ENCODE measurements at places on chromosomes 2 and 18.

DNA sequence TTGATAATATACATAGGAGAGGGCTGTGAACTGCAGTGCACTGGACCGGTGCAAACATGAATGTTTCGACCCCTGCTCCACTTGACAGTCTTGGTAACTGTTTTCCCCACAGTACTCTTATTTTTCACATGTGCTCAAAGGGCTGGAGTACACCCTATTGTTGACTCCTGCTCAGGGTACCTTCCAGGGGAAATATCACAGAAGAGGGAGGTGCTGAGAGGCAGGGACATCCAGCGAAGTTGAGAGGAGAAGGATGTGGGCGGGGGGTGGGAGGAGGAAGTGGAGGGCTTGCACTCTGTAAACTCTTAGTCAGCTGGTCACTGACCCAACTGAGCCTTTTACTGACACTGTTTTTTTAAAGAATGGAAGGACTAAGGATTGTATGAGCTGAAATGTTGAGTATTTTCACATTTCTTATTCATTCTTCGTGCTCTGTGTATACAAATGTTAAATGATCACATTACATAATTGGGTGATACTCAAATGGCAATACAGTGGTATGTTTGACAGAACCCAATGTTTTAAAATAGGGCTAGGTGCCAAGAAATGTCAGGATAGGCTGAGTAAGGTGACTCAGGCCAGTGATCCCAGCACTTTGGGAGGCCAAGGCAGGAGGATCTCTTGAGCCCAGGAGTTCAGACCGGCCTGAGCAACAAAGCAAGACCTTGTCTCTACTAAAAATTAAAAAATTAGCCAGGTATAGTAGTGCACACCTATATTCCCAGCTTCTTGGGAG is 10.0 kb downstream of the INPP4A start:
- no peak for DNase-seq

DNA sequence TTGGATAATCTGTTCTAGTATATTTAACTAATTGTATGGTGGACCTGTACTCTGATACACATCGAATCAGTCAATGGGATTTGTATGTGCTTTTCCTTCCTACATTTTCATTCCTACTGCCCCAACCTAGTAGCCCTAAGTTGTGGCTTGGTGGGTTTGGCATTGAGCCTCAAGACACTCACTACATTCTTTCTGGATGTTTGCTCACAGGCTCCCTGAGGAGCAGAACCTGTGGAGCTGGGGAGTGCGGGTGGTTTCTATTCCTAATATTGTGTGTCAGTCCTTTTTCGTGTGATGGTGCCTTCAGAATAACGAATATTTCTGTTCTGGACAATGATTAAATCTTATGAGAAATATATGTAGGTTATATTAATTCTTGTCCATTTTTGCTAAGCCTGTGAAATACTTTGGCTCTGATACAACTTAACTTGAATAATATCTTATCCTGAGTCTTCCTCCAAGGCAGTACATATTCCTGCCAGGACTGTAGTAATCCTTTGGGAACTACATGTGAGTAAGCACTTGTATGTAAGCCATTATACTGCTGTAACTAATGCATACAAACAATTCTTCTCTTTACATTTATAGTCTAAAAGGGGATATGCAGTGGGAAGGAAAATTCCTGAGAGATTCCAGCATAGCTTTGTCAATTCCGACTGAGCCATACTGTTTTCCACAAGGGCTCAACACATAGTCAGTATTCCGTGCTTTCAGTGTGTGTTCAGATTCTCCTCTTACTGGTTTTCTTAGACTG is 150.6 kb downstream of the AGPS start:
- no peak for DNase-seq

GRCh38 chr2:31207790-31208189 is 9.5 kb downstream of the CAPN14 start:
- DNase-seq: no peak

DNA sequence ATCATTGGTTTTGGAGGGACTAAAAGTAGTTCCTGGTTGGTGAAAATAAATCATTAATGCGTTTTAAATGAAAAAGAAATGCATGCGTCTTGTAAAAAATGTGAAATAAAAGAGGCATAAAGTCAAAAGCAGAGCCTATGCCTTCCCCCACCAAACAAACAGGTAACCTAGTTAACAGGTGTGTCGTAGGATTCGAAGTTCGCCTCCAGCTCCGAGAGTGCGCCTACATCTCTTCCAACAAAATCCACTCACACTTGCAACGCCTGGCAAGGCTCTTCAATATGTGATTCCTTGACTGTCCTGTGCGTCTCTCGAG is 677 bp upstream of the SMAD4 start:
- DNase-seq: no peak

DNA sequence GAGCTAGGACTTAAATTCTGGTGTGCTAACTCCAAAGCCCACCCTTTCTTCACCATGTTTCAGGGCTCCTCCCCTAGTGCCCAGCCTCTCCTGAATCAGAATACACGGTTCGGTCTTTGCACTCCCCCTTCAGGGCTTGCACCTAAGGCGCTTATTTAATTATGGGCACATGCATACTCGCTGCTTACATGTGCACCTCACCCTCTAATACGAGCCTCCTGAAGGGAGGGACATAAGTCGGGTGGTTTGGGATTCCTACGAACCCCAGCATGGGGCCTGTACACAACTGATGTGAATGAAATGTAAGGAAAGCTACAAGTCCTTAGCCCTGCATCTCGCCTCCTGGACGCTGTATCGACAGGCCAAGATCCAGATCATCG is 435 bp downstream of the IFT172 start:
- DNase-seq: no peak

- no peak for DNase-seq
Measured at GRCh38 chr18:57918601-57919000, 115.5 kb upstream of the ATP8B1 start.

Data from activated gamma-delta T cell treated with Interleukin-2 at 50 U/mL for 16 hours (primary cell).